ENCODE measurements at places on chromosomes 4 and X. TPM values are rescaled to one million over a fixed set of nuclear protein-coding genes. Genes with fewer than 3 reads are reported as not detected.

- DNase-seq: no peak
Measured at GRCh38 chr4:84481077-84481859, 17.8 kb downstream of the NKX6-1 start.

- DNase-seq: no peak
Measured at GRCh38 chr4:7195141-7195515, 2.8 kb downstream of the SORCS2 start.

DNA sequence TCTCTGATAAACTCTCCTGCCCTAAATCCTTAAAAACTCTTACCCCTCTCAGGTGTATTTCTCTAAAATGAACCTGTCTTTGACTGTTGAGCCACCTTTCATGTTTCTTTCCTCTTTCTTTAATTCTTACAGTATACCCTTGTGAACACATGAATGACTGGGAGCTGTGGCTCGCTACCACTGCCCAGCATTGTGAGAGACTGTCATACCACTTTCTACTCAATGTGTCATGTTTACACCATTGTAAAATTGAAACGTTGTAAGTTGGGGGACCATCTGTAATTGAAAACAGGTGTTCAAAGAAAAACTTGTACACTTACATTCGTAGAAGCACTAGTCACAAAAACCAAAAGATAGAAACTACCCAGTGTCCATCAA is 66.9 kb downstream of the ZNF182 start:
- DNase-seq: no peak

Gene ABCG2
- total RNA-seq: 0.21 TPM

GRCh38 chrX:134416087-134416486 is 43.9 kb upstream of the HPRT1 start:
- no peak for DNase-seq

DNA sequence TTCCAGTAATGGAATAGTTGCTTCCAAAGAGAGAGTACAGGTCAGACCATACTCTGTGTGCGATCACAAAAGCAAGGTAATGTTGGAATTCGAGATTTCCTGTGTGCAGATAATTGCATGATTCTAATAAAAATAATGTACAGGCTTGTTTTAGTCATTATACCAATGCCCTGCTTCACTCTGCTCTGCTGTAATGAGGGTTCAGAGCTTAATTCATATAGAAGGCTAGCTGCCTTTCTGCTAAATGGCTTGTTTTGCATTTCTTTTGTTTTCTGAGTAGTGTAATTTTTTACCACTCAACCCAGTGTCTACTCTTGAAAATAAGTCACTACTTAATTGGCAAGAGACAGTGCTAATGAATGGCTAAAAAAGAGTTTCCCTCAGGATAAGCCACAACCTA is 236.0 kb downstream of the CAMK2D start:
- DNase-seq: no peak

- DNase-seq: no peak
Measured at GRCh38 chrX:9785254-9785943, 830 bp upstream of the SHROOM2 start.

GRCh38 chrX:71533851-71534561 is 1.1 kb downstream of the OGT start:
- DNase-seq: no peak

- DNase-seq: no peak
Measured at GRCh38 chrX:45449982-45450381, 249.3 kb upstream of the DIPK2B start.

- no peak for DNase-seq
Measured at GRCh38 chrX:111168314-111168713, 72.3 kb downstream of the PAK3 start.

Gene HSFX3
- total RNA-seq: not detected

DNA sequence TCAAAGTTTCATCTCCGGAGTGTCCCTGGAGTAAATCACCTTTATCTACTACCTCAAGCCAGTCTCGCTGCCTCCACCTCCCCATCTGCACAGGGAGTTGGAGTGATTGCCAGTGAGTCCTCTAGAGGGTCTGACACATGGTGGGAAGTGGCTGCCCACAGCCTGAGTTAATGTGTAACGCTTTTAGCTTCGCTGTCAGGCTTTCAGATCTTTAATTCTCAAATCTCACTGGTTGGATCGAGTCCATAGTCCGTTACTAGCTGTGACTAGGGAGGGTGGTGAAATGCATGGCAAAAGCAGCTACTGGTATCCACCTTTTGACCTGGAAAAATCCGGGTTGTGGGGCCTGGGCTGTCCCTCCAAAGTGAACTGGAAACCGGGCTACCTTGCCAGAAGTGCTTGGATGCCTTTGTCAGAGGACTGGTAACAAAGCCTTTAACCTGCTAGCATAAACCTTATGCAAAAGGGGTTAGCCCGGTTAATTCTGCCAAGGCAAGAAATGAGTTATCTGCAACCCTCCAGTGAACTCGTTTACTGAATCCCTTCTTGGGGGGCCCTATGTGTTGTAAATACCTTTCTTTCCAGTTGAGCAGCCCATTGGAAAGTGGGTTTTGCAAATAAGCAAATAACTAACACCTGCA is 5.1 kb upstream of the WDR1 start:
- DNase-seq: no peak

Gene TDO2
- total RNA-seq: not detected

Gene SPANXB1
- not detected for total RNA-seq

Gene UGT2B10
- not detected for total RNA-seq

- no peak for DNase-seq
Measured at GRCh38 chr4:18213576-18214198, 192.1 kb upstream of the LCORL start.

GRCh38 chrX:103729015-103729414 is 18.3 kb downstream of the TMEM31 start:
- DNase-seq: no peak

GRCh38 chr4:5893591-5893990 is 705 bp upstream of the CRMP1 start:
- DNase-seq: no peak

DNA sequence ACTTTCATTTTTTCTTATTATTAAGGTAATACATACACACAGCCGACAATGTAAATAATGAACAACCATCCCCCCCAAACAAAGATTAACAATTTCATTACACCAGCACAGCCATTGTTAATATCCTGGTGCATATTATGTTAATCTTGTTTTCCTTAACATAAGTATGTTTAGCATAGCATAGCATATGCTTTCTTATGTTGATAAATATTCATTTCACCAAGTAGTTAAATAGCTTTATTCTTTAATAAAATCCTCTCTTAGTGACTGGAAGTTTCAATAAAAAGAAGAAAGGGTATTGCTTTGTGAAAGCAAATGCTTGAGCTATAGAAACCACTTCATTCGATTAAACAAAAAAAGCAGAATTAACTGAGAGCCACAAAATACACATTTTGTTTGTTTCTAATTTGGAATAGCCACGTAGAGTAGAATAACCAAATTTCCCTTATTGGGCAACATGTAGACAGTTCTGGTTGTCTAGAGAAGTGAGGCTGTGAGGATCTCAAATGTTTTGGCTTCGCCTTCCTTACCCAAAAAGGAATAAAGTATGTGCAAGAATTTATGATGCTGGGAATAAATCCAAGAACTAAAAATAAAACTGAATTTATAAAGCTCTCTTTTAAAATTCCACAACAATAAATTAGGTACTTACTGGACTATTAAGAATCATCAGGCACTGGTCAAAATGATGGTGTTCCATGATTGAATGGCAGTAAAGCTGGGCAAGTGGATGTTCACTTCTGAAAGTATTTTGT is 118.0 kb downstream of the PDE5A start:
- DNase-seq: no peak

DNA sequence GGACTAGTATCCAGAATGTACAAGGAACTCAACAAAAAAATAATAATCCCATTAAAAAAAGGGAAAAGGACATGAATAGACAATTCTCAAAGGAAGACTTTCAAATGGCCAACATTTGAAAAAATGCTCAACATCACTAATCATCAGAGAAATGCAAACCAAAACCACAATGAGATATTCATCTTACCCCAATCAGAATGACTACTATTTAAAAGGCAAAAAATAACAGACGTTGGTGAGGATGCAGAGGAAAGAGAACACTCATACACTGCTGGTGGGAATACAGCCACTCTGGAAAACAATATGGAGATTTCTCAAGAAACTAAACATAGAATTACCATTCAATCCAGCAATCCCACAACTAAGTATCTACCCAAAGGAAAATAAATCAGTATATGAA is 133.1 kb downstream of the KDR start:
- DNase-seq: no peak

Gene CENPE
- 3.0 TPM for total RNA-seq

GRCh38 chrX:11367609-11368430 is 74.6 kb downstream of the AMELX start:
- no peak for DNase-seq

DNA sequence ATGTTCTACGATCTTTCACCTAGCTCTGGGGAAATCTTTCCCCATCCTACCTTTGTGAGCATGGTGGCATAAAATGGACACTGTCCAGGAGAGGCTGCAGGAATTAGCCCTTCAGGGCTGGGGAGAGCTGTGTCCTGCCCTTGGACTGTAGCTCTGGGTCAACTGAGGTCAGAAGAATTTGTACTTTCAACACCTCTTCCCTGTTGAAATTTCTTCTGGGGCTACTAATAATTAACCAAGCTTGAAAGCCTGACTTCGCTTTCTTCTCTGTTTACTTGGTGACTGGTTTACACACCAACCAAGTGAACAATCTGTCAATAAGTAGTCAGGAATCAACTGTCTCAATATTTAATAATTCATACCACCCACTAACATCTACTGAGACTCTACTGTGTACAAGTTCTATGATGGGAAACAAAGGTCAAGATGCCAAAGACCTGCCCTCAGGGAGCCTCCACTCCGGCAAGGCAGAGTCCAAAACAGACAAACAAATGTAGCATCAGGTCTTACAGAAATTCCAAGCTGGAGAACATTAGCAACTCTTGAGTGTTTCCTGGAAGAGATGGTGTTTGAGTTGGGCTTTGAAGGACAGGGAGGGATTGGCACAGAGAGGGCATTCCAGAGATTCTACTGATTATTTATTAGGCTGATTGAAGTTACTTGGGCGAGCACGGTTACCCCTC is 113.1 kb downstream of the ENPP6 start:
- DNase-seq: no peak

- DNase-seq: no peak
Measured at GRCh38 chrX:21225643-21226042, 148.6 kb upstream of the CNKSR2 start.

- no peak for DNase-seq
Measured at GRCh38 chr4:105896984-105897775, 1.9 kb downstream of the NPNT start.

Gene ATP1B4
- total RNA-seq: not detected

GRCh38 chr4:1043651-1044468 is 32.4 kb downstream of the FGFRL1 start:
- DNase-seq: peak; percentile 95

Gene TACR3
- not detected for total RNA-seq

Gene CTSO
- 11.9 TPM for total RNA-seq

DNA sequence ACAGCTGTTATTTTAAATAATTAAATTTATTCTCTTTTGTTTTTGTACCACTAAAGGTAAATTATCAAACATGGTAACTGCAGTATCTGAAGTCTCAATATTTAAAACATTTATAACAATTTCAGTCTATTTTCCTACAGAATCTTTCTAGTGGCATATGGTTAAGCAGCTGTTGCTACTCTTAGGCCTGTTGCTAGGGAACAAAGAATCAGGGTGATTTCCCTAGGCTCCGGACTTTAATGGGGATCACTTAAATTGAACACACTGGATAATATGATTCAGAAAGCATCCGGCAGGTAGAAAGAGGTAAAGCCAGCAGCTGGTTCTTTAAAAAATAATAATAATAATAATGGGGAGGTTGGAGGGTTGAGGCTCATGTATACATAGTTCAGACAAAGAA is 17.6 kb downstream of the FBXO8 start:
- DNase-seq: no peak

GRCh38 chrX:3384327-3384726 is 37.9 kb upstream of the MXRA5 start:
- peak; percentile 73 for DNase-seq

DNA sequence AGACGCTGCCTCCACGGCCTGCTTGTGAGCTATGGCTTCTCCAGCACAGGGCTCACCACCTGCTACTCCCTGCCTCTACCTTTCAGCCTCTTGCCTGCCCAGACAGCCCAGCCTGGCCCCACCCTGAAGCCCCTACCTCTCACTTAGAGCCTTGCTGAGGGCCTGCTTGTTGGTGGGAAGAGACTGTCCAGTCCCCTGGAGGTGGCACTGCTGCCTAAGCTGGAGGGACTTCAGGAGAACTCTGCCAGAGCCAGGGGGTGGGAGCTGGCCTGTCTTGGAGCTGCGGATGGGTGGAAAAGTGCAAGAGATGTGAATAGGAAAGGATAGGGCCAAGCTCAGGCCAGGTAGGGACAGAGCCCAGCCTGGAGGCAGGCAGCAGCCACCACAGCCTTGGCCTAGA is 2.7 kb upstream of the ZNF185 start:
- no peak for DNase-seq

- DNase-seq: no peak
Measured at GRCh38 chrX:30906726-30907125, 17.7 kb upstream of the TAB3 start.
